ENCODE measurements at places on chromosomes 7 and 10. TPM values are rescaled to one million over a fixed set of nuclear protein-coding genes. Genes with fewer than 3 reads are reported as not detected.
A peak's percentile ranks its signal among the peaks of the same experiment; 100 is the strongest.

NKX2-3 gene
- total RNA-seq: not detected

- no peaks in the 10 kb centered on the region for H3K27me3 ChIP-seq
- H3K4me3 ChIP-seq: no peak overlapping the region
- H3K4me1 ChIP-seq: no peaks in the 10 kb centered on the region
- H3K36me3 ChIP-seq: no peaks in the 10 kb centered on the region
Measured at GRCh38 chr7:138308136-138308535, 151.9 kb upstream of the TRIM24 start.

DNA sequence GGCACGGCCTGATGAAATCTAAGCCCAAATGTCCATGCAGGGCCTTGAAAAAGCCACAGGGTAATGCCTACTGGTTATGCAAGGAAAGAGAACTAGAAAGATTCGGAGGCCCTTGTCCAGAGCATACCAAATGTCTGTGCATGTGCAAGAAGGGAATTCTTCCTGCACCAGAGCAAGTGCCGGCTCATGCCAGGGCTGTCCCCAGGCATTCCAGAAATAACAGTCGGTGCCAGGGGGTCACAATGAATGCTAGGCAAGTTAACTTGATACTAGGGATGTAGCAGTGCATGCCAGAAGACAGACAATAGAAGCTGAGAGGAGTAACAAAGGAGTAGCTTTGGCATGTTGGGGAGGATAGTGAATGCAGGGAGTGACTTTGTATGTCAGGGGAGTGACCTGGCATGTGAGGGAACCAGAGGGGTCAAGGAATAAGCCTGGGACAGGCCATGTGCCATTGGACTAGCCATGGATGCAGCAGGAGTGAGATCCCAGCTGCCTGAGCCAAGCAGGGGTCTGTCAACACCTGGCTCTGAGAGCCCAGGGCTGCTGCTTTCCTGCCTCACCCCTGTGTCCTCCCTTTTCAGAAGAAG, 119.5 kb upstream of the UNC5B start:
- H3K27ac ChIP-seq: no peak overlapping the region
- no peaks in the 10 kb centered on the region for H3K36me3 ChIP-seq
- peaks cover 3% of the 10 kb centered on the region for H3K4me1 ChIP-seq
- no peak overlapping the region for H3K4me3 ChIP-seq

- H3K27me3 ChIP-seq: no peaks in the 10 kb centered on the region
- H3K4me3 ChIP-seq: no peak overlapping the region
- peaks cover 3% of the 10 kb centered on the region for H3K4me1 ChIP-seq
- DNase-seq: peak; percentile 32
Measured at GRCh38 chr7:28700790-28701203, 257.3 kb downstream of the TRIL start.

STEAP2 gene
- 2.3 TPM for total RNA-seq

MYPN gene
- 0.11 TPM for total RNA-seq

ADAM12 gene
- total RNA-seq: 126 TPM

DNA sequence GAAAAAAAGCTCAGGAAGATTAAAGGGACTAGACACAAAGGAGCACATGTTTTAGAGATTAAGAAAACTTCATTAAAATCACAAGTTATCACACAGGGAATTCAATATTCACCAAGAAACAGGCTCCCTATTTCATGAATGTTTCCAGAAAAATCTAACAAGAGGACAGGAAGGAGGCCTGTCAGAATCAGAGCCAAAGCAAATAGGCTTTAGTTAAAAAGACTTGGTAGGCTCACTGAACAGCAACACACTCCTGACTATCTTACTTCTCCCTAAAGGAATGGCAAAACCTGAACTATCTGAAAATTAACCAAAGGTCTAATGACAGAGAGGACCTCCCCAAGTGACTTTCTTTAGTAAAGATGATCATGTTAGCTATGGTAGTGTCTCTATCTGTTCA, 188.3 kb upstream of the MEOX2 start:
- H3K36me3 ChIP-seq: no peaks in the 10 kb centered on the region
- H3K27me3 ChIP-seq: no peaks in the 10 kb centered on the region
- no peaks in the 10 kb centered on the region for H3K4me1 ChIP-seq
- no peak overlapping the region for H3K4me3 ChIP-seq
- H3K27ac ChIP-seq: no peak overlapping the region

GRCh38 chr7:19470031-19470430, 238.8 kb downstream of the POLR1F start:
- no peak overlapping the region for H3K4me3 ChIP-seq
- H3K36me3 ChIP-seq: no peaks in the 10 kb centered on the region
- no peaks in the 10 kb centered on the region for H3K27me3 ChIP-seq
- DNase-seq: no peak
- H3K4me1 ChIP-seq: no peaks in the 10 kb centered on the region

GRCh38 chr7:140435252-140435895, 31.5 kb downstream of the RAB19 start:
- no peaks in the 10 kb centered on the region for H3K4me1 ChIP-seq
- no peaks in the 10 kb centered on the region for H3K36me3 ChIP-seq
- no peak overlapping the region for H3K4me3 ChIP-seq
- no peak overlapping the region for H3K27ac ChIP-seq
- no peaks in the 10 kb centered on the region for H3K27me3 ChIP-seq

DNA sequence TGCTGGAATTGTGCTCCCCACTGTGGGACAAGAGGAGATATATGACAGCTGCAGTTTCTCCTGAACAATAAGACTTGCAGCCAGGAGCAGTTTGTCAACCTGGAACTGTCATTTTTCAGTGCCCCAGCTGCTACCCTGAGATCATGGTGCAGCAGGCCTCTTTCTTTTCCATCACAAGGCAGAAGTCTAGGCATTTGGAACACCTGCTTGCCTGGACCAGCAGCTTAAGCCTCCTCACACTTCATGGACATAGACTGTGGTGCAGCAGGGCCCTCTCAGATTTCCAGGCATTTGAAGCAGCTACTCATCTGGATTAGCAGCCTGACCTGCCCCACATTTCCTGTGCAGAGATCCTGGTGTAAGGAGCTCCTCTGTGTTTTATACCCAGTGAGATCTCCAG, 450.7 kb upstream of the TEX47 start:
- H3K4me3 ChIP-seq: no peak overlapping the region
- H3K27ac ChIP-seq: no peak overlapping the region
- no peaks in the 10 kb centered on the region for H3K36me3 ChIP-seq
- H3K4me1 ChIP-seq: no peaks in the 10 kb centered on the region
- DNase-seq: no peak
- no peaks in the 10 kb centered on the region for H3K27me3 ChIP-seq

JCAD gene
- total RNA-seq: 29.0 TPM

PAX2 gene
- 0.23 TPM for total RNA-seq

DNA sequence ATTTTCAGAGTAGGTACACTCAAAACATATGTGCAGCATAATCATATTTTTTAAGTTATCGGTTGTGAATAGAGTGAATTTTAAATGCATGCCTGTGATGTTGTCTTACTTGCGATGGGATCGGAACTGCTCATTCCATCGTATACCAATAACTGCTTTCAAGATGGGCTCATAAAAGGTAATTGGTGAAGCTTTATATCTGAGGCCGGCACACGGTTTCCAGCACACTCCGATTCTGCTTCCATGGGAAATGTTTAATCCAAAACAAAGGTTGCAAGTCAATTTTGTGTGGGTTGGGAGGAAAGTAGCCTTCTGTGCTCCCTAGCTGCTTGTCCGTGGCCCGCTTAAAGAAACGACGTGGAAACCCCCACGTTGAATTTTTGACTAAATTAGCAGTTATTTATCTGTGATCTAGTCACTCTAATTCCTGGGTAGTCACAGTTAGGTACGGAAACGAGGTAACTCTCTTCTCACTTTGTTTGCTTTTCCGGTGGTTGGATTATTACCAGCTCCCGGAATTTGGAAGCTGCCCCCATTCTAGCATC, 10.1 kb upstream of the CELF2 start:
- no peak overlapping the region for H3K4me3 ChIP-seq
- no peak for DNase-seq
- H3K36me3 ChIP-seq: no peaks in the 10 kb centered on the region
- no peaks in the 10 kb centered on the region for H3K4me1 ChIP-seq
- H3K27me3 ChIP-seq: no peaks in the 10 kb centered on the region

AIFM2 gene
- 7.5 TPM for total RNA-seq

DNA sequence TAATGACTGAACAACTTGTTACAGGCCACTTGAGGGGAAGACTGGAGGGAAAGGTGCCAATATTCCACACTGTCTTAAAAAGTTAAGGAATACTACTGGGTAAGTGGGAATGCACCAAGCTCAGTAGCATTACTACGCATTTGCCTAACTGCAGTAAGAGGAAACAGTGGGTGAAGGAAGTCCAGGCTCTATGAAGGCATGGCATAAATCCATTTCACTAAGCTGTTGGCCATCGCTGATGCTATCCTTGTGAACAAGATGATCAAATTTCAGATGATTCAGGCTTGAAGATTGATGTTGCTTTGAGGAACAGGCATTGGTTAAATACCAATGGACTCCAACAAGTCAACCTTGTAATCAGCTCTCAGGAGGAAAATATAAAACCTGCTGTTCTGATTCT, 44.2 kb upstream of the TES start:
- no peaks in the 10 kb centered on the region for H3K36me3 ChIP-seq
- H3K27me3 ChIP-seq: no peaks in the 10 kb centered on the region
- DNase-seq: peak; percentile 41
- H3K4me1 ChIP-seq: peaks cover 19% of the 10 kb centered on the region
- no peak overlapping the region for H3K27ac ChIP-seq
- no peak overlapping the region for H3K4me3 ChIP-seq

DNA sequence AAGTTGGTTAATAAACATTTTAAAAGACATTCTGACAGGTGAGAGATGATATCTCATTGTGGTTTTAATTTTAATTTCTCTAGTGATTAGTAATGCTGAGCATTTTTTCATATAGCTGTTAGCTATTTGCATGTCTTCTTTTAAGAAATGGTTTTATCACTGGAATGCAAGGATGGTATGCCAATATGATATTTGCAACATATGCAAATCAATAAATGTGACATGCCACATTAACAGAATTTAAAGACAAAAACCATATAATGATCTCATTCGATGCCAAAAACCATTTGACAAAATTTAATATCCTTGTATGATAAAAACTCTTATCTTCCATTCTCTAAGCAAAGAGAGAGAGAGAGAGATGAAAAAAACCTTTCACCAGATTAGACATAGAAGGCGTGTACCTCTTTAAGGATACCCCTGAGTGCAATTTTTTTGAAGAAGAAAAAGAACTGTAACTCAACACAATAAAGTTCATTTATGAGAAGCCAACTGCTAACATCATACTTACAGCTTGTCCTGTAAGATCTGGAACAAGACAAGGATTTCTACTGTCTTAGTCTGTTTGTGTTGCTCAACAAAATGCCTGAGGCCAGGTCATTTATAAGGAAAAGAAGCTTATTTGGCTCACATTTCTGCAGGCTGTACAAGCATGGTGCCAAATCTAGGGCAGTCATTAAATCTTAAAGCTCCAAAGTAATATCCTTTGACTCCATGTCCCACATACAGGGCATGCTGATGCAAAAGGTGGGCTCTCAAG, 39.7 kb upstream of the ZMYND11 start:
- DNase-seq: no peak
- no peak overlapping the region for H3K4me3 ChIP-seq
- no peaks in the 10 kb centered on the region for H3K27me3 ChIP-seq

DNA sequence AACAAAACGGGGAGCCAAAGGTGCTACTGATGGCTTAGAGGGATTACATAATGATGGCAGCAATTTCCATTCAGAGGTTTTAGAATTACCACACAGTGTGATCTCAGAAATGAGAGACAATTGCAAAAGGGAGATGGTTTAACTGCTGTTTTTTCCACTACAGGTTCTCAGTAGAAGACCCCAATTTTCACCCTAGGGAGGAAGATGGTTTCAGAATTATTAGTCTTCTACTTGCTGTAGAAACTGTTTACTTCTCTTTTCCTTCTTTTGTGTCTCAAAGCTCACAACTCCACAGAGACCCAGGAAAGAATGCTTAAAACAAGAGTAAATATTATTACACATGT, 226.5 kb downstream of the INHBA start:
- no peak overlapping the region for H3K27ac ChIP-seq
- H3K4me3 ChIP-seq: no peak overlapping the region
- DNase-seq: no peak
- no peaks in the 10 kb centered on the region for H3K36me3 ChIP-seq
- H3K4me1 ChIP-seq: peaks cover 9% of the 10 kb centered on the region
- H3K27me3 ChIP-seq: no peaks in the 10 kb centered on the region

FAM237B gene
- total RNA-seq: not detected

GRCh38 chr10:21501731-21502347, 23.6 kb downstream of the SKIDA1 start:
- no peak overlapping the region for H3K4me3 ChIP-seq
- no peaks in the 10 kb centered on the region for H3K36me3 ChIP-seq
- DNase-seq: no peak
- no peak overlapping the region for H3K27ac ChIP-seq
- H3K27me3 ChIP-seq: peaks cover 3% of the 10 kb centered on the region
- peaks cover 3% of the 10 kb centered on the region for H3K4me1 ChIP-seq

- no peaks in the 10 kb centered on the region for H3K27me3 ChIP-seq
- H3K27ac ChIP-seq: no peak overlapping the region
- H3K4me1 ChIP-seq: no peaks in the 10 kb centered on the region
- no peaks in the 10 kb centered on the region for H3K36me3 ChIP-seq
Measured at GRCh38 chr10:14773551-14774213, 1.0 kb downstream of the FAM107B start.

AVPI1 gene
- total RNA-seq: 5.0 TPM

TMEM26 gene
- total RNA-seq: 0.18 TPM

DNA sequence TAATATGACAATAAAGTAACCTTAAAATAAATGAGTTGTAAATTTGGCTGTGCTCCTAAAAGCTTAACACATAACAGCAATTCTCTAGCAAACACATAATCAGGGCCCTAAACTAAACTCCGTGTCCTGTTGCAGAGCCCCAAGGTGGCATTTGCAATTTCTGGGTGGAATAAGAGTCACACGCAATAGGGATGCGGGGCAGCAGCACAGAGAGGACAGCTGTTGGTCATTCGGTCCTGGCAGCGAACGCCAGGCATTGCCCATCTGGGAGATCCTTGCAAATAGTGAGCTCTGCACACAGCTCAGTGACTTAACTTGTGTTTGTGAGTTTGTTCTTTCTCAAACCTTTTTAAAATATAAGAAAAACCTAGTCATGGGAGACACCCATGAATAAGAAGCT, 25.7 kb downstream of the PAXIP1 start:
- peaks cover 25% of the 10 kb centered on the region for H3K36me3 ChIP-seq
- DNase-seq: no peak
- no peaks in the 10 kb centered on the region for H3K27me3 ChIP-seq
- H3K4me1 ChIP-seq: no peaks in the 10 kb centered on the region
- H3K27ac ChIP-seq: no peak overlapping the region

DNA sequence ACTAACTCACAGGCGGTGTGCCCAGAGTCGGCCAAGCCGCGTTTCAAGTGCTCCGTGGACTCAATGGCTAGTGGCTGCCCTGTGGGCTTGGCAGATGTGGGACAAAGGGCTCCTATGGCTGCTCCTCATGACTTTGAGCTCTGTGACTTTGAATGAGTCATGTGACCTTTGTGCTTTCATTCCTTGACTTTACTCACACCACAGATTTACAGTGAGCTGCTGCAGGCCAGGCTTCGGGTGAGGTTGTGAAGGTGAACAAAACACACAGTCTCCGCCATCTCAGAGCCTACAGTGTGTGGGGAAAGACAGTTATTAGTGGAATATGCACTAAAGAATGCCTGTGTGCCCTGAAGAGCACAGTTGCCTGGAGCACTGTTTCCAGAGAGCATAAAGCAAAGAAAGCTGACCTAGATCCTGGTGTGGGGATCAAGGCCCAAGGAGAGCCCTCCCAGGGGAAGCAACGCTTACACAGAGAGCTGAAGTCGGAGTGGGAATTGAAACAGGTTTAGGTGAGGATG, 29.7 kb upstream of the PLEKHA1 start:
- peaks cover 4% of the 10 kb centered on the region for H3K4me1 ChIP-seq
- no peaks in the 10 kb centered on the region for H3K36me3 ChIP-seq
- H3K27ac ChIP-seq: no peak overlapping the region
- DNase-seq: peak; percentile 40
- H3K27me3 ChIP-seq: no peaks in the 10 kb centered on the region
- H3K4me3 ChIP-seq: no peak overlapping the region

MGAM2 gene
- total RNA-seq: 0.05 TPM
